HT-29 (cell line): ENCODE measurements at places on chromosomes 4 and X. TPM values are rescaled to one million over a fixed set of nuclear protein-coding genes. Genes with fewer than 3 reads are reported as not detected.

TCEAL2 gene
- total RNA-seq = not detected in 2 replicates

TBC1D9 gene
- 8.4 and 9.0 TPM in 2 replicates for total RNA-seq

MAGEC1 gene
- not detected in 2 replicates for total RNA-seq

RHOXF1 gene
- total RNA-seq = not detected in 2 replicates

SYN1 gene
- not detected in 2 replicates for total RNA-seq

CSAG1 gene
- 1.1 and 5.7 TPM in 2 replicates for total RNA-seq

NPY5R gene
- not detected in 2 replicates for total RNA-seq

ADH1A gene
- not detected in 2 replicates for total RNA-seq

GPRASP3 gene
- 0.03 and 1.1 TPM in 2 replicates for total RNA-seq

DRD5 gene
- not detected in 2 replicates for total RNA-seq

- no peak for DNase-seq
Measured at GRCh38 chr4:113869743-113870375, 108.3 kb upstream of the CAMK2D start.

DNA sequence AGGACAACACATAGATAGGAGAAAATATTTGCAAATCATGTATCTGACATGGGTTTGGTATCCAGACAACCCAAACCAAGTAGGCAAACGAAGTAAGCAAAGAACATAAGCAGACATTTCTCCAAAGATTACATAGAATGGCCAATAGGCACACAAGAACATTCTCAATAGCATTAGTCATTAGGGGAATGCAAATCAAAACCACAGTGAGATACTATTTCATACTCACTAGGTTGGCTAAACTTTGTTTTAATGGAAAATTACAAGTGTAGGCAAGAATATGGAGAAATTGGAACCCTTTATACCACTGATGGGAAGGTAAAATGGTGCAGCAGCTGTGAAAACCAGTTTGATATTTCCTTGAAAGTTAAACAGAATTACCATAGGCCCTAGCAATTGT, 74.7 kb downstream of the CHRNA9 start:
- DNase-seq = no peak

DNA sequence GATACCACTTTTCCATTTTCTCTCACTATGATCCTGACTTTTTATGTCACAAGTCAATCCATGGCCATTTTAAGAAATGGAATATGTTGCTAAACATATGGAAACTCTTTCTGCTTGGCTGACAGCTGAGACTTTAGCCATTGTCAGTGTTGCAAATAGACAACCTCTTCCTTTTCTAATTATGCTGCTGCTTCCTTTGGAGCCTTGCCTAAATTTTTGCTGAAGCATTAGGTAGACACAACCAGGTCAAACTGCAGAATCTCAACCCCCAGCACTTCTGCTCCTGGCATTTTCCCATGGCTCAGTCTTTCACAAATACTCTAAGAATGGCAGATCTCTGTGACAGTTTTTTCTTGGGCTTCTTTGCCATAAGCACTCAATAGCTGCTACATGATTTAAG, 543.3 kb downstream of the GRID2 start:
- no peak for DNase-seq

DNA sequence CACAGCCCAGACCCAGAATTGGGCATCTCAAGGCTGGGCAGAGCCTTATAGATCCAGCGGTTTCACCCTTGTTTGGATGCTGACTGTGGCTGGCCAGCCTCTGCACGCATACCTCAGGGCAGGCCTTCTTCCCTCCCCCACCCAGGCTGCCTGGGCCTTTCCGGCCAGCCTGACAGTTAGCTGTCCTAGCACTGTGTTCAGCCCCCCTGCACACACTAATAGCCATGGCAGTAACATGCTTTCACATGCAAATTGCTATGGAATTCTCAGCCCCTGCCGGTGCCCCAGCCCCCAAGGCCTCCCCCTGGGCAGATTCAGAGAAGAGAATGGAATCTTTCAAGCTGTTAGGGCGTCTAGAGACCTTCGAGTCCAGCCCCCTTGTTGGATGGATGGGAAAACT, 17.7 kb downstream of the EFNB1 start:
- DNase-seq = no peak

DNA sequence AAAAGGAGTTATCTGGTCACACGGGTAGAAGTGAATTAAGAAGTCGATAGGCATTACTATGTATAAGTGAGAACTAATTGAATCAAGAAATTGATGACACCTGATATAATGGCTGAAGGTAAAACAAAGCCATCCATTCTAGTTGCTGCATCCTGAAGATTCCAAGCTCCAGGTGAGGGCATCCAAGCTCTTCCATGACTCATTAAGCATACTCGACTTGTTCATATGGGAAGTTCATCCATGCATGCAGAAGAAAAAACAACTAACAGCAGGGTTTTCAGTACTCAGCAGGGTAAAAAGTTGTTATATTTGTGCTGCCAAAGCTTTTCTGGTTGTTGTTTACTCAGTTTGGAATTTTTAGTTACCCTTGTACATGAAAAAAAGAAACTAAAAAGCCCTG, 508.0 kb upstream of the CXorf51A start:
- DNase-seq = no peak

- DNase-seq = no peak
Measured at GRCh38 chr4:70754470-70754869, 32.7 kb downstream of the RUFY3 start.

DNA sequence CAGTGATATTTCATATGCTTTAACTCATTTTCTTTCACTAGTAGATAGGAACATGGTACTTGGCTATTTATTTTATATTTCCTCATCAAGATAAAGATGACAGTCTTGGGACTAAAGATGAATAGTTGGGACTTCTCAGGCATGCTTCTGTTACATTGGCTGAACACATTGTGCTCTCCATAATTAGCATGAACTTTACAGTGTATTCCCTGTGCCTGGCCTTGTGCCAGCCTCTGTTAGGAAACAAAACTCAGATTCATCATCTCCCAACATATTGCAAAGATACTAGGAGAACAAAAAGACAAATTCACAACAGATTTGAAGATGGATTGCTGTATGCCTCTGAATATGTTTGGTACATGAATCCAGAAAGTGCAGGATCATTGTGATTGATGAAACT, 26.4 kb downstream of the GRIA2 start:
- no peak for DNase-seq

- no peak for DNase-seq
Measured at GRCh38 chr4:14802596-14802995, 199.7 kb upstream of the CPEB2 start.

- no peak for DNase-seq
Measured at GRCh38 chr4:94877973-94878372, 120.2 kb downstream of the BMPR1B start.

- no peak for DNase-seq
Measured at GRCh38 chr4:135718019-135718418, 1516.4 kb upstream of the PABPC4L start.

DNA sequence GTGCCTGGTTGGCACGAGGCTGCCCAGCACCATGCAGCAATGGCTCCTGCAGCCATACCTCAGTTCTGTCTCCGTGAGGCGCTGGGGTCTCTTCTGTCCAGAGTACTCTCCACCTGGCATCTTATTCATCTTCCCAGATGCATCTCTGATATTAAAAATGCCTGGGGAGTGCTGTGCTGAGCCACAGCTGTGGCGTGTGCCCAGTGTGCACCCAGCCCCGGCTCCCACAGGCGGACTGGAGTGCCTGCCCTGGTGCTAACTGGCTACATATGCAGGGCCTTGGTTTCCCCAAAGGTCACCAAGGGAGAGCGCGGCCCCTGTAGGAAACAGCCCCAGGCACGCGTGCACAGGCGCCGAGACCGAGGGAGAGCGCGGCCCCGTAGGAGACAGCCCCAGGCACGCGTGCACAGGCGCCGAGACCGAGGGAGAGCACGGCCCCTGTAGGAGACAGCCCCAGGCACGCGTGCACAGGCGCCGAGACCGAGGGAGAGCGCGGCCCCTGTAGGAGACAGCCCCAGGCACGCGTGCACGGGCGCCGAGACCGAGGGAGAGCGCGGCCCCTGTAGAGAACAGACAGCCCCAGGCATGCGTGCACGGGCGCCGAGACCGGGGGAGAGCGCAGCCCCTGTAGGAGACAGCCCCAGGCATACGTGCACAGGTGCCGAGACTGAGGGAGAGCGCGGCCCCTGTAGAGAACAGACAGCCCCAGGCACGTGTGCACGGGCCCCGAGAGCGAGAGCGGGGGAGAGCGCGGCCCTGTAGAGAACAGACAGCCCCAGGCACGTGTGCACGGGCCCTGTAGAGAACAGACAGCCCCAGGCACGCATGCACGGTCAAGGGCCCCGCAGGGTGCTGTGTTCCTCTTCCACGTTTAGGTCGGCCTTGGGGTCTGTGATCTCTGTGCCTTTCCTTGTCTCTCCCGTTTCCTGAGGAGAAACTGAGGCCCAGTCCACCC, 14.5 kb downstream of the TMEM175 start:
- DNase-seq = no peak

GRCh38 chr4:78764498-78764961, 11.6 kb upstream of the BMP2K start:
- no peak for DNase-seq

DNA sequence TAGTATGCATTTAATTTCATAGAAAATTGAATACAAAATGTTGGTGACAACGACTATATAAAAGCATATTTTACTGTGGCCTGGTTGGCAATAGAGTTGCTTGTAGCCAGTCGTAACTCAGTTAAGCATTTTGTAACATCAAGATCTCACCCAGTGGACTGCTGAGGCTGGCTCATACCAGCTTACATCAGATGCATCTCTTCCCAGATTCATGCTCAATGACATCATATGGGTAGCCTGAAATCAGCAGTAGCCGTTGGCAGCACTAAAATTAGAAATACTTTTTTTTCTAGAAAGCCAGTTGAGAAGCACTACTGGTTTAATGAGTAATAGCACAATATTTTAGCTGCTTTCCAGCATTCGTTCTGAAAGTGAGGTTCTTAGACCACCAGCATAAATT, 341.2 kb downstream of the TECRL start:
- no peak for DNase-seq
